ENCODE measurements at places on chromosomes 5 and 9.

DNA sequence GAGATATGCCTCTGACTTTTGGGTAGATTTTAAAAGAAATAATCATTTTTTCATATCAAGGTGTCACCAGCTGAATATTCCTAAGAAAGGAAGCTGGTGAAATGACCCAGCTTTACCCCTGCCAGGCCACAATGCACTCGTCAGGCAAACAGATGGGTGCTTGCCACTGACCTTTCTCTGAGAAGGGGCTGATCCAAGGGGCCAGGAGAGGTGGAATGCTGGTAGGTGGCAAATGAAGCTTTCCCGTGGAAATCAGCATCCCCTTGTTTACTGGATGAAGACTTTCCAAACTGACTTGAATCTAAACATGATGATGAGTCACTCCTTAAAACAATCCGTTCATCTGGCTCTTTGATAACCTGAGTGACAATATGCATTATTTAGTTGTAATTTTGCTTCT lies 44.3 kb upstream of the PLPP6 start:
- no peaks in the 10 kb centered on the region for H3K36me3 ChIP-seq
- no peak overlapping the region for H3K27ac ChIP-seq
- H3K4me3 ChIP-seq = no peak overlapping the region
- DNase-seq = no peak

DNA sequence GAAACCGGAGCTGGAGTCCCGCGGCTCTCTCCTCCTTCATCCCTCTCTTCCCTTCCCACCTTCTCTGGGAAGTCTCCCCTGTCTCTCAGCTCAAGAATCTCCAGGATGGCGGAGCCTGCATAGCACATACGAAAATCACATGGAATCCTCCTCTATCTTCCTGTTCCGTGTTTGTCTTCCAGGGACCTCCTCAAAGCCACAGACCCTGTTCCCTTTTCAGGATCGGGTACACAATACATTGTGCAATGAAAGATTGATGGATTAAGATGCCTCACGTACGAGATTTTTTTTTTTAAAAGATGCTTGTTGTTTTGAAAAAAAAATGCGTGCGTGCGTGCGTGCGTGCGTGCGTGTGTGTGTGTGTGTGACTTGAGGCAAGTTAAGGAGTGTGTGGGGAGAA lies 46.6 kb upstream of the OLFM1 start:
- DNase-seq = no peak
- H3K4me3 ChIP-seq = no peak overlapping the region
- no peaks in the 10 kb centered on the region for H3K36me3 ChIP-seq
- no peak overlapping the region for H3K27ac ChIP-seq
- H3K4me1 ChIP-seq = no peaks in the 10 kb centered on the region

DNA sequence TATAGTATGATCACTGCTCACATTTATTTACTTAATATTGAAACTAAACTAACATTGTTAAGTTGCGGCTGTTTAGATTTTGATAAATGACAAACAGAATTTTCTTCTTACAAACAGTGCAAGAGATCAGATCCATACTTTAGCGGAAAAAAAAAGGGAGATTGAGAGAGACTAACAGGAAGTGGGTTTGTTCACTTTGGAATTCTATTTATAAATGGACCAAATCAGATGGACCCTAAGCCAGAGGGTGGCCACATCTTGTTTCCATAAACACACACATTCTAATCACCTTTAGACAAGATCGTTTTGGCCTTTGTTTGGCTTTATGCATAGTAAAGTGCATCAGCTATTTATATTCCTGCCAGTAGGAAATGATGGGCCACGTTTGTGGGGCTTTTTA lies 381.4 kb upstream of the CD180 start:
- H3K4me1 ChIP-seq = no peaks in the 10 kb centered on the region
- no peaks in the 10 kb centered on the region for H3K36me3 ChIP-seq
- no peak overlapping the region for H3K27ac ChIP-seq
- no peak for DNase-seq
- H3K4me3 ChIP-seq = no peak overlapping the region

DNA sequence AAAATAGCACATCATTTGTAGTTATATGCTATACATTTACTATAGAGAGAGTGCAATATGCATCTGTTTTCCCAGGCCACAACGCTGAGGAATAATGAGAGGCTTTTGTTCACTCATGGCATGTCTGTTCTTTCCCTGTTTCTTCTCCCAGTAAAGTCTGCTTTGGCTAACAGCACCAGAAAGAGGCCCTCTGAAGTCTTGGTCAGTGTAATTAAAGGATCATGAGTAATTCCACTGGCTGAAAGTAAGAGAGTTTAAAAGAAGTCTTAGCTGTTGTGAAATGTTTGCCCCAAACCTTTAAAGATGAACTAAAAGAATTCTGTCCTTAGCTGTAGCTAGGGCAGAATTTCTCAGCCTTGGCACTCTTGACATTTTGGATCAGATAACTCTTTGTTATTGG lies 228.8 kb downstream of the TLE4 start:
- DNase-seq = no peak
- H3K27ac ChIP-seq = no peak overlapping the region
- H3K36me3 ChIP-seq = no peaks in the 10 kb centered on the region
- H3K4me1 ChIP-seq = no peaks in the 10 kb centered on the region
